ENCODE measurements at places on chromosomes 1 and 21.

DNA sequence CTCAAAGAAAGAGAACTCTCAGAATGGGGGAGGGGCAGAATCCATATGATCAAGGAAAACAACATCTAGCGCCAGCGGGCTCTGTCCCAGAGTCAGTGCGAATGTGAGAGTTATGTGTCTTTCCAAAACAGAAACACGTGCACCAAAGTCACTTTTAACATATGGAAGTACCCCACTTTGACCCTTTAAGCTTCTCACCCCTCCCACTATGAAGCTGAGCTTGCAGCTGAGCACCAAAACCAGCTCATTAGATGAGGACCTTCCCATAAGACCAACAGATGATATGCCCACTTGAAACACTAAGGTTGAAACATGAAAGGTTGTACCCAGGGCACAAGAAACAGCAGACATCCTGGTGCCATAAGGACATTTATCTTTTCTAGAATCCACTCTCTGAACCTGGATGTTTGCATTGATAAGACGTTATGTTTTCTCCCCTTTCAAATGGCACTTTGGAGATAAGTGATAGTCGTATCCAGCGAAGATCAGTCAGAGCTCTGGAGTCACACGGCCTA lies 171.0 kb downstream of the TGFBR3 start:
- no peak for ATAC-seq

DNA sequence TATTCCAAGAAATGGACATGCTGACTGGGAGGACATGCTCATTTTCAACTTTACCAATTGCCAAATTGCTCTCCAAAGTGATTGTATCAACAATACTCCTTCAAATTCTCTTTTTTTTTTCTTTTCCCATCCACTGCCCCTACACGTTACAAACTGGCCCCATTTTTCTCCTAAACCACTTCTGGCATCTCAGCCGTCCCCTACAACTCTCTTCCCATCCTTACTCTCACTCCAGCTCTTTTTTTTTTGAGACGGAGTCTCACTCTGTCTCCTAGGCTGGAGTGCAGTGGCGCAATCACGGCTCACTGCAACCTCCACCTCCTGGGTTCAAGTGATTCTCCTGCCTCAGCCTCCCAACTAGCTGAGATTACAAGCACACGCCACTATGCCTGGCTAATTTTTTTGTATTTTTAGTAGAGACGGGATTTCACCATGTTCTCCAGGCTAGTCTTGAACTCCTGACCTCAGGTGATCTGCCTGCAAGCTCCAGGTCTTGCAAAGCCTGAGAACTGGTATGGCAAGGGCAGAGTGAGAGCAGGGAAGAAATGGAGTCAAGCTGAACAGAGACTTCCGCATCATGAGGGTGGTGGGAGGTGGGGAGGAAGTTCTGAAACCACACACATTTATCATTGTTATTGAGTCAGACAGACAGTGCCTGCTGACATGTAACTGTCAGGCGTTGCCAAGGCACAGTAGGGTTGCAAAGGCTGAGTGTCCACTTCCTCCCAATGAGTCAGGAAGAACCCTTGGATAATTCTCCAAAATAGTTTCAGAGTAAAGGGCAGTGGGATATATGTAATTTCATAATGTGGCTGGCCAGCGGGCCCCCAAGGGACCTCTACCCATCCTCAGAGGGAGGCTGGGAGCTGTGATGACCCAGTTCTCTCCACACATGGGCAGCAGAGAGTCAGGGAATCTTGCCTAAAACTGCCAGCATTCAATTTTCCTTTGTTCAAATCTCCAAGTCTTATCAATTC lies 17.4 kb downstream of the CELA3A start:
- ATAC-seq: peak; percentile 84

DNA sequence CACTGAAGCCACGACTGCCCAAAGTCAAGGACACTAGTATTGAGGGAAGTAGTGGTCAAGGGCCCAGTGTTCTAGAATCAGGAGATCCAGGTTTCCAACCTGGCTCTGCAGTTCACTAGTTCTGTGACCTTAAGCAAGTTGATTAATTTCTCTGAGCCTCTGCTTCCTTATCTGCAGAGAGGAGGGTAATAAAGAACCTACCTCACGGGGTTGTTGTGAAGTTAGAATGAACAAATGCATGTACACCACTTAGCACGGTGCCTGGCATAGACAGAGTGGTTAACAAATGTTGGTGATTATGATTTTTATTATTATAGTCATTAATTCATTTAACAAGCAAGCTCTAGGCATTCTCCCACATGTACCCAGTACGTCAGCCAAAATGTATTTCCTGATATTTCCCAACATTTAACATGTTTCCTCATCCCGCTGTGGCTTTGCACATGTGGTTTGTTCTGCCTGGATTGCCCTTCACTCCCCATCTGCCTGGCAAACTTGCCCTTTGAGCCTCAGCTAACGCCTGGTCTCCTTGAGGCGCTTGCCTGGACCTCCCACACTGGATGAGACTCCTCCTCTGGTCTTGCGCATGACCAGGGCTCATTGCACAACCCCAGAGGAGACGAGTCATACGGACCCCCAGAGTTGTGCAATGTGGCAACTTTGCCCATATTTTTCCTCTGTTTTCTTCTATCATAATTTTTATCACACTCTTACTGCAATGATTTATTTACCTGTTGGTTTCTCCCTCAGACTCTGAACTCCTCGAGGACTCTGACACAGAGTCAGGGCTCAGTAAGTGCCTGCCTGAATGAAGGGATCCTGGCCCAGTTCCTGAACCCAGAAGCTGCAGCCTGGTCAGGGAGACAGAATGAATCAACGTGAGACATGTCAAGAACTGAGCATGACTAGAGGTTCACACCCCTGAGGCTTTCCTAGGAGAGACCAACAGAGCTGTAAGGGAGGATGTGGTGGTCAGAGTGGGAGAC lies 20.7 kb upstream of the MFSD2A start:
- ATAC-seq: peak; percentile 80

GRCh38 chr1:99642053-99642452 lies 3.9 kb upstream of the PALMD start:
- no peak for ATAC-seq

- ATAC-seq: no peak
Observed at GRCh38 chr1:235650341-235651169, 971 bp upstream of the GNG4 start.

DNA sequence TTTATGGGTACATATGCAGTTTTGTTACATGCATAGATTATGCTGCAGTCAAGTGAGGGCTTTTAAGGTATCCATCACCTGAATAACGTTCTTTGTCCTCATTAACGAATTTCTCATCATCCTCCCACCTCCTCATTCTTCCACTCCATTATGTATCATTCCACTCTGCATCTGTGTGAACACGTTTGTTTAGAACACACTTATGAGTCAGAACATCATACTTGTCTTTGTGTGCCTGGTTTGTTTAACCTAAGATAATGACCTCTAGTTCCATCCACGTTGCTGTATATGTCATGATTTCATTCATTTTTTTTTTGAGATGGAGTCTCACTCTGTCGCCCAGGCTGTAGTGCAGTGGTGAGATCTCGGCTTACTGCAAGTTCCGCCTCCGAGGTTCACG lies 6.7 kb upstream of the MPC2 start:
- ATAC-seq: peak; percentile 61

GRCh38 chr1:230270185-230270558 lies 156.0 kb downstream of the PGBD5 start:
- ATAC-seq: no peak

DNA sequence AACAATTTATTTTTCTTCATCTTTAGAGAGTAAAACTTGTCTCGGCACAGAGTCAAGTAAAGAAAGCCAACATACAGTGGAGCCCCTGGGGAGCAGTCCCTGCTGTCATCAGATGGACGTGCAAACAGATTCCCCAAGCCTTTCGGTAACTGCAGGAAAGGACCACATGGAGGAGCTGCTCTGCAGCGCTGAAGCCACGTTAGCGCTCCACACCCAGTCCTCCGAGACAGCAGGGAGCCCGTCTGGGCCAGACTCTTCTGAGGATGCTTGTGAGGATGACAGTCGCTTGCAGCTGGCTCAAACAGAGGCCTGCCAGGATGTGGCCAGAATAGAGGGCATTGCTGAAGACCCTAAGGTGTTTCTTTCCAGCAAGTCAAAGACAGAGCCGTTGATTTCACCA lies 77.1 kb upstream of the SCCPDH start:
- no peak for ATAC-seq

GRCh38 chr1:29227511-29227910 lies 3.2 kb downstream of the MECR start:
- ATAC-seq: peak; percentile 48

DNA sequence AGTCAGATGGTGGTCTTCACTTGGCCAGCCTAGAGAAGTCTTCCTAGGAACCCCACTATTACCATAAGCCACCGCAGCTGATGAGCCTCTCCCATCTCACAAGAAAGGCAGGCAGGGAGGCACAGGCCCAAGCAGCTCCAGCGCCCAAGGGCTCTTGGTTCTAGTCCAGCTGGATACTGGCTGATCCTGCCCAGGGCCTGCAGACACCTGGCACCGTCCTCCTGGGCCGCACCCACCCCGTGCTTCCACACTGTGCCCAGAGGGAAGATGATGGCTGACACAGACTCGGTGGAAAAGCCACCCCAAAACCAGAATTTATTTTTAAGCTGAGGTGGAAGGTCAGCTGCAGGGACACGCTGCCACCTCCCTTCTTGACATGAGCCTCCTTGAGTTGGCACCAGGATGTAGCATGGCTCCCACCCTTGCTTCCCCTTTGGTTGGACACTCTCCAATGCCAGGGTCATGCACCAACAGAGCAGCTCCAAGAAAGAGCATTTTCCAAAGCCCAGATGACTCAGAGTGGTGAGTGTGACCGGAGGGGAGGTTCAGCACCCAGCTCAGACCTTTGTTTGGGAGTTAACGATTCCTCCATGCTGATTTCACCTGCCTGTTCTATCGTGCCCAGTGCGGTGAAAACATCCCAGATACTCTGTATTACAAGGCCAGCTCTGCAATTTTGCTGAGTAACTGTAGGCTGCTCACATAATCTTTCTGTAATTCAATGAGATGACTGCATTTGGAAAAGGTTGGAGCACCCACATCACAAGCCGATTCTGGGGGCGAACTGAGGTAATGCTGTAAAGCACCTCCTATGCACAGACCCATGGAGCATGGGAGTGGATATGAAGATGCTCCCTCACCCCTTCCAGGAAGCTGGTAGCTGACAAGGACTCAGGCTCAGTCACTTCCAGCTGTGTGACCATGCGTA lies 63.1 kb upstream of the SLC2A1 start:
- ATAC-seq: peak; percentile 94

GRCh38 chr1:169648709-169649108 lies 18.8 kb upstream of the SELP start:
- no peak for ATAC-seq

- peak; percentile 96 for ATAC-seq
Observed at GRCh38 chr21:15483138-15483780, 246.5 kb upstream of the USP25 start.

DNA sequence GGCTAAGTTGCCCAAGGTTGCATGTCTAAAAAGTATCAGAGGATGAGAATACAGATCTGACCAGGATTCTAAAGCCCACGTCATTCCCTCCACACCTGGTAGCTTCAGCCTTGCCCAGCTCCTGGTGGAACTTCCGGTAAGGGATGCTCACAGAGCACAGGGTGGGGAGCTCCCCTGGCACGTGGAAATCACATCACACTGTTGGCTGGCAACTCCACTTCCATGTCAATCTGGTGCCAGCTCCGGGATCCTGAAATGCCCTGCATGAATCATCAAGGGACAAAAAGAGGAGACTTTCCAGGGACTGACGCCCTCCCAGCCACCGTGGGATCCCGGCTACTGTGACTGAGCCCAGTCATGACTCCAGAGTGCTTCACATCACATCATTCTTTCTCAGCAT lies 12.4 kb upstream of the BCAR3 start:
- ATAC-seq: peak; percentile 20

DNA sequence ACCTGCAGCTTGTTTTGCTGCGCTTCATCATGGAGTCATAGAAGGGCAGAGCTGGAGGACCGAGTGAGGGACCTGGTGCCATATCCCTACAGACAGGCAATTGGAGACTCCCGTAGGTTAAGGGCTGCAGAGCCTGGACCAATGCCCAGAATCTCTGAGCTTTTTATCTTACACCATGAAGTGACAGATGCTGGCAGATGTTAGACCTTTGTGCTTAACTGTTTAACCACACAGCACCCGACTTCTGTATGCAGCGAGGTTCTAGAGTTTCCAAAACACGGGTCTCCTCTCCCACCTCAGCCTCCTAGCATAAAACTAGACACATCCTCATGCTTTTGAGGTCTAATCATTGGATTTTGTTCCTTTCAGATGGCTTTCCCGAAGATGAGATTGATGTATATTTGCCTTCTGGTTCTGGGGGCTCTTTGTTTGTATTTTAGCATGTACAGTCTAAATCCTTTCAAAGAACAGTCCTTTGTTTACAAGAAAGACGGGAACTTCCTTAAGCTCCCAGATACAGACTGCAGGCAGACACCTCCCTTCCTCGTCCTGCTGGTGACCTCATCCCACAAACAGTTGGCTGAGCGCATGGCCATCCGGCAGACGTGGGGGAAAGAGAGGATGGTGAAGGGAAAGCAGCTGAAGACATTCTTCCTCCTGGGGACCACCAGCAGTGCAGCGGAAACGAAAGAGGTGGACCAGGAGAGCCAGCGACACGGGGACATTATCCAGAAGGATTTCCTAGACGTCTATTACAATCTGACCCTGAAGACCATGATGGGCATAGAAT lies 47.6 kb downstream of the B3GALT5 start:
- ATAC-seq: peak; percentile 62

DNA sequence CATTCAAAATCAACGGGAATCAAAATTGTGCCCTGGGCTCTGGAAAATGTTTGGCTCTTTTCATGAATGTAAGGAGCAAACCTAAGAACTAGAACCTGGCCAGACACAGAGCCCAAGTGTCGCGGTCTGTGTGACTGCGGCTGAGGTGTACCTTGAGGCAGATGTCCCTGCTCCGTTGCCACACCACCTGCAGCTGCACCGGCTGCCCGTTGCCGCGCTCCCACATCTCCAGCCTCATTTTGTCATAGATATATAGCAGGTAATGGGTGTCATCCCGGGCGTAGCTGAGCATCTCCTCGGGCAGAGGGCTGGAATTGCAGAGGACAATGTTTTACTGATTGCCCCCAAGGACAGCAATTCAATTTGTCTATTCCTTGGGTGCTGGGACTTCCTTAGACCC lies 18.7 kb downstream of the EXOSC10 start:
- ATAC-seq: no peak

- no peak for ATAC-seq
Observed at GRCh38 chr1:167545349-167545748, 8.2 kb downstream of the CREG1 start.

DNA sequence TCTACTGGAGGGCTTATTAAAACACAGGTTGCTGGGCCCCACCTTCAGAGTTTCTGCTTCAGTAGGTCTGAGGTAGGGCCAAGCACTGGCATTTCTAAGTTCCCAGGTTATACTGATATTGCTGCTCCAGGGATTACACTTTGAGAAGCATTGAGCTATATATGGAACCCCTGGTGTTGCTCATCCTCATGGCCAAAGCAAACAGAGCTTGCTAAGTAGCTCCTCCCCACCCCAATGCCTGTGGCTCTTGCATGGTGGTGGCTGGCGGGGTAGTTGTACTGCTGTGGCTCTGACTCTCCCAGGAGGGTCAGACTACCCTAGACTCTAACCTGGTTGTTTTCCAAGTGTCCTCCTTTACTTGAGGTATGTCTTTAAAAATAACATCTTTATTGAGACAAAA lies 143.6 kb downstream of the SPATA46 start:
- ATAC-seq: no peak
